ENCODE measurements at places on chromosomes 7 and 10.
A peak's percentile ranks its signal among the peaks of the same experiment; 100 is the strongest.

- DNase-seq = peak; percentile 4
These were observed 30.0 kb upstream of the TES start for GRCh38 chr7:116180302-116180701.

DNA sequence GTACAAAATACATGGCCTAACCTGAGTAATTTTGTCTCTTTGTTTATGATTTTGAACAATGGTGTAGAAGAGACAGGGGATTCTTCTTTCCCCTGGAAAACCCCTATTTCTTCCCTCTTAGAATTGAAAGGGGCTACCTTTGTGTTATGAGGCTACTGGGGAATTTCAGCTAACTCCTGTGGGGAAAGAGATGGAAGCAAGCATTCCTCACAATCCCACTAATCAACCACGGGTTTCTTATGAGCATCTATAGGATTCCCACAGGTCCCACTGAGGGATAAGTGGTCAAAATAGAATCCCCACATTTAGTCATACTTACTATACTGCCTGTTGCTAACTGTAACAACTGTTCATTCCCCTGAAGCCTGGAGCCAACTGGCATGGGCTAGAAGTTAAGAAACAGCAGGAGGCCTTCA, 32.2 kb upstream of the ITGB8 start:
- DNase-seq = no peak

DNA sequence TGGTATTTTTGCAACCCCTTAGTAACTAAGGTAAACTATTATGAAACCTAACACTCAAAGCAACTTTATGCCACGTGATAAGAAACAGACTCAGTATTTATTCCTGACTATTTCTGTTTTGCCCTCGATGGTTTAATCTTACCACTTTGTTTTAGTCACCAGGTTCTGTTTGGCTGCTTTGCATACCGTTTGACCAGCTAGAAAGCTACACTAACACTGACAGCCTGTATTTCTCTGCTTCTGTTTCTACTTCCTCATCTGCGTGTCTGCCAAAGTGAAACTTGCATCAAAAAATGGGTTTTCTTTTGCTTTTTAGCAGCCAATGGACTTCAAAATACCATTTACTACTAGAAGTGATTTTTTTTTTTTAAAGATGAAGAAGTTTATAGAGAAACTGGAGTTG, 802.5 kb downstream of the GRM8 start:
- no peak for DNase-seq

DNA sequence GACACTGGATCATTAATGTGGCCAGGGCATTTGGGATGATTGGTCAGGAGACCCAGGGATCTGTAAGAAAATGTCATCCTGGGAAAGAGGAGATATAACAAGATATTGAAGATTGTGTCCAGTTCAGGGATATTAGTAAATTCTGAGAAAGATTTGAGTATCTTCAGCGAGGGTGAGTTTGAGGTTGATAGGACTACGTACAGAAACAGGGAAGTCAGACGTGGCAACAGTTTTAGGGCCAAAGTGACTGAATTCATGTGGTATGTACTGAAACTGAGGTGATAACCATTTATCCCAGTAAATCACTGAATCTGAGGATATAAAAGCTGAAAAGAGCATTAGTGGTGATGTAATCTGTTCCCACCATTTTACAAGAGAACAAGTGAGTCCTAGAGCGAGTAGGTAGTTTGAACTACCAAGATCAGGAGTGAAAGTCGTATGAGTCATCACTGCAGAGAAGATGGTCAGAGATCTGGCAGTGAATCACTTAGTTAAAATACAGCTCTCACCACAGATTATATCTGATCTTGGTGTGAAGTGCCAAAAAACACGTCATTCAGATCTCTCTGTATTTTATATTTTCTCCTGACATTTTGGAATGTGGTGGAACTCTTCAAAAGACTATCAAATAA, 220.5 kb downstream of the CDK14 start:
- no peak for DNase-seq

DNA sequence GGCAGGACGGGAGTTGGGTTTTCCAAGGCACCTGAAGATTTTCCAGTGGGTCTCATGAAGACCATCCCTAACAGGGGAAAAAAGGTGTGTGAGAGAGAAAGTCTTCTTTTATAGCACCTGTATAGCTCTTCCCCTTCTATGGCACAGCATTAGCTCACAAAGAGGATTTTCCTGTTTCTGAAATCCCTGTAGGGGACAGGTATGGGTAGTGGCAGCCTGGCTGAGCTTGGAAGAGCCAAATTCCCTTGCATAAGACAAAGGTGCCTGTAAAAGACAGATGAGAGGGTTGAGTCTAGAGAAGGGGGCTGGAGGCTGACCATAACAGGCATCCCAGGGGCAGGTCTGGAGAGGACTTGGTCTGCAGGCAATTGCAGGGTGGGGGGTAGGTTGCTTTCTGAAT, 63.7 kb downstream of the COL13A1 start:
- DNase-seq = no peak

DNA sequence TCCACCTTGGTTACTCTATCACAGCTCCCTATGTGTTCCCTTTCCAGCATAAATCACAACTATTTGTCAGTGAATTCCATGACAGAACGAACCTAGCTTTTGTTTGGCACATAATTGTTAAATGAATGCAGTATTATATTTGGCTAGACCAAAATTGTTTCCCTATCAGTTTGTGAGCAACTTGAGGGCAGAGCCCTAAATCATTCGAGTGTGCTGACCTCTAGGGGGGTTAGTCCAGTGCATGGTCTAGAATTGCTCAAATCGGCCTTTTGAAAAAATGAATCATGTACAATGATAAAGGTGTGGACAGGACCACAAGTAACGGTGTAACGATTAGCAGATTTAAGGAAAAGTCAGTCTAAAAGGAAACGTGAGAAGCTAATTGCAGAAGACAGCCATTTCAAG, 475 bp upstream of the NRBF2 start:
- no peak for DNase-seq

GRCh38 chr7:18855796-18856195, 261.6 kb downstream of the TWIST1 start:
- no peak for DNase-seq

DNA sequence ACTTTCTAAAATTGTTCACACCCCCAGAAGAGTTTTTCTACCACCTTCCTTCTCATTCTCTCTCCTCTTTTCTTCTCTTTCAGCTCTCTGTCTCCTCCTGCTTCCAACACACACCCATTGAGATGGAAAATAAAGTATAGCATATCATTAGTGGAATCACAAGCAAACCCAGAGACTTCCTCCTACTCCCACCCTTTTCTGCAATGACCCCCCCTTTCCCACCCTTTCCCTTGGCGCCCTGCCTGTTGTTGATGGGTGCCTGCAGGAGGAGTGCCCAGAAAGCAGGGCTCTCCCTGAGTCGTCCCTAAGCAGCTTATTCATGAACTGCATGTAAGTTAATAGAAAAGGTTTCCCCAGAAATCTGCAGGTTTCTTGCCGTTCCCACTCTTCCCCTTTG, 300.0 kb downstream of the PLXNA4 start:
- DNase-seq = no peak

GRCh38 chr7:28862595-28863272, 95.4 kb downstream of the TRIL start:
- DNase-seq = no peak

GRCh38 chr7:106273009-106273668, 11.6 kb downstream of the NAMPT start:
- no peak for DNase-seq

DNA sequence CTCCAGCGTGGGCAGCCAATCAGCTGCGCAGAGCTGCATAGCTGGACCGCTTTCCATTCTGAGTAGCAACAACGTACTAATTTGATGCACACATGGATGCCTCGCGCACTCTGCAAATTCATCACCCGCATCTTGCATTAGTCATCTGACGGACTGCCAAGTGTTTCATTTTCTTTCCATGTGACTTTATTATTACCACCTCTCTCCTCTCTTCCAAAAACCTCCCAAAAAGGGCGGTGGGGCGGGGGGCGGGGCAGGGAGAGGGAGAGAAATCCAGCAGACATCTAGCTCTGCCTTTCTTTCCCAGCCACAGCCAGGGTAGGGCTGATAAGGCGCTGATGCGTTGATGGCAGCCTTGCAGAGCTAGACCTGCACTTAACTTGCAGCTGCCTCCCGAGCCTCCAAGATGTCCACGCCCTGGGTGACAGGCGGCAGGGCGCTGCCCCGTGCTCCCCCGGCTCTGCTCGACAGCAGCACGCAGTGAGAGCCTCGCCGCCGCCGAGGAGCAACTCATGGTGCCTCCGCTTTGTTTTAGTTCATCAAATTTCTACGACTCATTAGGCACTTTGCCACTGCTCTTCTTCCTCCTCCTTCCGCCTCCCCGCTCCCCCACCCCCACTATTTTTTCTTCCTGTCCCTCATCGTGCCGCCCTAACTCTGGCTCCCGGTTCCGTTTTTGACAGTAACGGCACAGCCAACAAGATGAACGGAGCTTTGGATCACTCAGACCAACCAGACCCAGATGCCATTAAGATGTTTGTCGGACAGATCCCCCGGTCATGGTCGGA, 147.3 kb downstream of the CELF2 start:
- no peak for DNase-seq

- DNase-seq = no peak
These were observed 97.8 kb downstream of the SLC37A3 start for GRCh38 chr7:140300243-140301136.

GRCh38 chr7:142612237-142612881, 136.9 kb upstream of the PRSS1 start:
- no peak for DNase-seq

DNA sequence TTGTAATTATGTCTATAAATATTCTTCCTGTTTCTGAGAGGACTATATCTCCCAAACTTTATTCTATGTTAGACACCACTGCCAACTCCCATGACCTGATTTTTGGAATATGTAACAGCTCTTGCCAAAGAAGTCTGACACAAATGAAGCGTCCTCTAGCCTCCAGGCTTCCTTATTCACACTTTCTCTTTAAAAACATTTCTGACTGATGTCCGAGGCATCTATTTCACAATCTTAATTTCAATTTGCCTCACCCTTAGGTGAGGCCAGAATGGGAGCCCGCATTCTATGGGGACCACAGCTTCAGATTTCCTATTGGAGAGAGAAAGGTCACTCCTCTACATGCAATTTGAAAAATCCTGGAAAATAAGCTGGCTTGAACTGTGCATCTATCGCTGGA, 873.2 kb downstream of the GATA3 start:
- no peak for DNase-seq

- no peak for DNase-seq
These were observed 596.9 kb downstream of the SORCS1 start for GRCh38 chr10:106567629-106568028.

DNA sequence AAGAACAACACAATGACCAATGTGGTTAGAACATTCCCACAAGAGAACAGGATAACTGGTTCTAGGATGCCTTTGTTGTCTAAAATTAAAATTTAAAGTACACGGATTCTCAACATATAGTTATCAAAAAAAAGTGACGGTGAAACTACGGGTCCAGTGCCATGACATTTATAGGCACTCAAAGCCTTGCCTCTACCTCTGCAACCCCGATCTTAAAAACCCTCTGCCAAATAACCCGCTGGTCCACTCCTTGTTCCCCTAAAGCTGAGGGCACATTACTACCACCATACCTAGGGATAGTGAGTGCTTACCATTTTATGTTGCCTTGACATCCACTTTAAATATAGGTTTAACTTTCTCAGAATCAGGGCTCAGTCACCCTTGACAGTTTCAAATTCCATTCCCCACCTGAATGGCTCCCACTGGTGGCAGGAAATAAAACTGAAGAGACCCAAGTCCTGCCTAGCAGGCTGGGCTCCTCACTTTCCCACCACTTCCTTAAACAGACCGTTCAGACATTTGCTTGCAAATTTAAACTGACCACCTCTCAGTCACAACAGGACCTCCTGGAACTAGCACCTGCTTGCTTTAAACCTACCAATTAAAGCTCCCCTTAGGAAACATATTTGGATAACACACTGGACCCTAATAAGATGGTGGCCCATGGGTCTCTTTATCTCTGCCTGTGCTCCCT, 169.9 kb upstream of the ASAH2 start:
- DNase-seq = no peak

DNA sequence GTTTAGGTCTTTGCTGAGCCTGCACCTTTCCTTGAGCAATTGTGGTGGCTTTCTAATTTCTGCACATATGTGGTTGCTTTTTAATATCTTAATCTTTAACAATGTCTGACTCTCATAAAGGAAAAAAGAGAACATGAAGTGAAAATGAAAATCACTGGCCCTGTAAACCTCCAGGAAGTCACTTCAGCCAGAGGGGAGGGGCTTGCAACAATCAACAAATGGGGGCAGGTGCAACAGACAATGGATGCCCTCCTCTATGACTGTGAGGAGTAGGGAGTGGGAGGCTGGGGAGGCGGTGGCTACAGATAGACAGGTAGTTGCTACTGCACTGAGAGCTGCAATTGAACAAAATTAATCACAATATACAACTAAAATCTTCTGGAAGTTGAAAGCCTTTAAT, 1377.4 kb downstream of the XPNPEP1 start:
- DNase-seq = no peak

GRCh38 chr10:62885684-62886461, 69.7 kb upstream of the EGR2 start:
- no peak for DNase-seq

GRCh38 chr10:9800571-9800970, 1217.1 kb upstream of the CELF2 start:
- no peak for DNase-seq

- no peak for DNase-seq
These were observed 61.8 kb upstream of the SDK1 start for GRCh38 chr7:3239291-3239691.

- no peak for DNase-seq
These were observed 94.4 kb downstream of the WDFY4 start for GRCh38 chr10:48779077-48779476.

- no peak for DNase-seq
These were observed 21.7 kb upstream of the MACC1 start for GRCh38 chr7:20238754-20239324.

- no peak for DNase-seq
These were observed 64.0 kb downstream of the INPP5A start for GRCh38 chr10:132601567-132601966.

- no peak for DNase-seq
These were observed 157.2 kb upstream of the CELF2 start for GRCh38 chr10:10860455-10860976.

- DNase-seq = no peak
These were observed 17.1 kb downstream of the URGCP start for GRCh38 chr7:43888993-43889945.

- no peak for DNase-seq
These were observed 132.2 kb downstream of the MAD1L1 start for GRCh38 chr7:2100278-2101208.

DNA sequence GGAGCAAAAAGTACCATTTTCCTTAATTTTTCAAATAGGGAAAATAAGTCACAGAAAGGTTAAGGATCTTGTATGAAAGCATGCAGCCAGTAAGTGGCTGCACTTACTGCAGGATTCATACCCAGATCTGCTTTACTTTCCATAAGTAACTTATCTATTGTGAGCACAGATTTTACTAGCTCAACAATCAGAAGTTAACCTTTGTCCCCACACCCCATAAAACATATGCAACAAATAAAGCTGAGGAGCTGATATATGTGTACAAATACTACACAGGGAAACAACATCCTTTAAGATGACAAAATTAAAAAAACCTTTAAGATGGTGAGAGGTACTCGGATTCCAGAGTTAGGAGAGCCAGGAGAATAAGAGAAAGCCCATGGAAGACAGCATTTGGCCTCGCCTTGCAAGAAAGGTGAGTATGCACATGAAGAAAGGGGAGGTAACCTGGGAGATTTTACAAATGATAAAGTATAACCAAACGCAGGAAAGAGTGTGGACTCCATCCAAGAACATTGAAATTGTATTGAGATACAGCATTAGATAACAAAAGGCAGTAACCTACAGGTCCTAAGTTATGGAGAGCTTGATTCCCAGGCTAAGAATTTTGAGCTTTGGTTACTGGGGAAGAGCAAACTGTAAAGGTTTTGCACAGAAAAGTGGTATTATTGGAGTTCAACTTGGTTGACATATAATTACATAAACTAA, 87.1 kb downstream of the ITGB8 start:
- DNase-seq = no peak

Measured in NCI-H1694 (cell line).